Breast epithelium (tissue), 4 donors: ENCODE measurements at places on chromosomes 3 and 15. TPM values are rescaled to one million over a fixed set of nuclear protein-coding genes. Genes with fewer than 3 reads are reported as not detected.

DNA sequence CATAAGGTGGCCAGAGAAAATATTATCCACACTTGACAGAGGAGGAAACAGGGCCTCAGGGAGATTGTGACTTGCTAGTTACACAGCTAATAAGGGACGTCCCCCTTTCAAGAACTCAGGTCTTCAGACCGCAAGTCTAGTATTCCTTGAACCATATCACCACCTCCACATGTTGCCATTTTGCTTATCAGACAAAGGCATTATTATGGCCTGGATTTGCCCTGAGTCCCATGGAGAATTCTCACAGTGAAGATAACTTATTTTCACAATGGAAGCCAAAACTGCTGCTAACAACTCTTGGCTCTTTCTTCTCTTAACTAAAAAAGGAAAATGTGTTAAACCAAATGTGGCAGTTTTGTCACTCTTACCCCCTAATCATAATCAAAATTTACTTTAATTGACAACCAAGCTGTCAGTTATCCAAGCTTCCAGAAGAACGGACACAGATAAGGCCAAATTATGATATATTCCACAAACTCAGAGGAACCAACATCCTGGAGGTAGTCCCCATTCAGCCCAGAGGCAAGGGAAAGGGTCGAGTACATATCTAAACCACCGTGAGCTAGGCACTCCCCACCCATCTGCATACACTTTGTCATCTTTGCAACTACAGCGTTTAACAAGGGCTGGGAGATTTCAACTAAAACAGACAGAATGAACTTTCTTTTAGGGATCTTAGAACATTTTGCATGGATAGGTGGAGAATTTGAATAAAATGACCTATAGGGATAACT lies 63.6 kb upstream of the THBS1 start:
- no peak for DNase-seq

- no peak for DNase-seq
Measured at GRCh38 chr3:177743173-177743890, 546.0 kb upstream of the TBL1XR1 start.

PAQR5 gene
- 0.96 TPM for total RNA-seq

DNA sequence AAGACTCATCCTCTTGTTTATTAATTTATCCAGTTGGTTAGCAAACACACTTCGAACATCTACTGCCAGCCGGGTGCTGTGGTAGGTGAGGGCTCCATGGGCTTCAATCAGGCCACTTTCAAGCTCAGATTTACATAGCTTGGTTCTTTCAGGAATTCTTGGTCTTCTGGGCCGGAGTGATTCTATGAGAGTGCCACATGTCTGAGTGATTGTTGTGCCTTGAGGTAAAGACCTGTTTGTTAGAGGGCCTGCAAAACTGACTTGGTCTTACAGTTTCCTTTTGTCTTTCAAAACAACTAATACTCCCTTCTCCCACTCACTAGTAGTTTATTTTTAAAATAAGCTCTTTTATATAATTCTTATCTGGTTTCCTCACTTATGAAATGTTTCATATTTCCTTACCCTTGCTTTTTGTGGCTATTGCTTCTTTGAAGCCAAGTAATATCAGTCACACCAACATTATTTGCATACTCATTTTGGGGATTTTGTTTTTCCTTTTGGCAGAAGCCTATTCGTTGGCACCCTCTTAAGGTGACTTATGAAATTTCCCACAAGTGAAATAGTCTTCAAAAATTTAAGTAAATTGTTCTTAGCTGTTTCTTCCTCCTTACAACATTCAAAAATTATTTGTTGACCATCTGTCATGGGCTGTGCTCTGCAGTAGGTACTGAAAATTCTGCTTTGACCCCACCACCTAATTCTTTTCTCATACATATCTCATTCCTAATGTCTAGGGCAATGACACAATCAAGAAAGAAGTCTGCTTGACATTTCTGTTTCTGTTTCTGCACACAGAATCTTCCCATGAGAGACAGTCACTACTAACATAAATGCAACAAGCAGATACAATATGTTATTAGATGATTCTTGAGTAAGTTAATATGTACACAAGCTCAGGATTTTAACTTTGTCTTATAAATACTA lies 120.2 kb downstream of the LRRC28 start:
- no peak for DNase-seq

STAB1 gene
- 55.4 TPM for total RNA-seq

GABRR3 gene
- not detected for total RNA-seq

PPP1R14D gene
- total RNA-seq: 4.9 TPM

GPR171 gene
- total RNA-seq: 1.8 TPM

GRCh38 chr3:72888546-72889309 lies 882 bp downstream of the GXYLT2 start:
- no peak for DNase-seq

- DNase-seq: no peak
Measured at GRCh38 chr15:96087180-96087884, 243.2 kb upstream of the NR2F2 start.

TM4SF18 gene
- 43.8 TPM for total RNA-seq

SETD5 gene
- 118 TPM for total RNA-seq

PARP15 gene
- 2.9 TPM for total RNA-seq

DNA sequence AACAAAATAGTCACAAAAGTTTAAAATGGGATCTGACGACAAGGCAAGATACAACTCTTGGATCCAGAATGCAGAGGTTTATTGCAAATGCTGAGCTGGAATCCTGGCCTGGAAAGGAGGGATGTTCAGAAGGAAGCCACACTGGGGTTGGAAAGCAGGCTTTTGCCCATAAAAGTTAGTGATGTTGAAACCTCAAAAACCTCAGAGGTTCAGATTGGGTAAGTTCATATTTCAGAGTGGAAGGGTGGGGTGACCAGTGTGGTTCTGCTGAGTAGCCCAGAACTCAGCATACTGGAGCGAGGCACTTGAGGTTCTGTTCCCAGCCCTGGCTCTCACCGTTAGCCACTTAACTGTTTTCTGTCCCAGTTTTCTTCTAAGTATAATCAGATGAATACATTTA lies 114.0 kb upstream of the OSTN start:
- DNase-seq: no peak

DNA sequence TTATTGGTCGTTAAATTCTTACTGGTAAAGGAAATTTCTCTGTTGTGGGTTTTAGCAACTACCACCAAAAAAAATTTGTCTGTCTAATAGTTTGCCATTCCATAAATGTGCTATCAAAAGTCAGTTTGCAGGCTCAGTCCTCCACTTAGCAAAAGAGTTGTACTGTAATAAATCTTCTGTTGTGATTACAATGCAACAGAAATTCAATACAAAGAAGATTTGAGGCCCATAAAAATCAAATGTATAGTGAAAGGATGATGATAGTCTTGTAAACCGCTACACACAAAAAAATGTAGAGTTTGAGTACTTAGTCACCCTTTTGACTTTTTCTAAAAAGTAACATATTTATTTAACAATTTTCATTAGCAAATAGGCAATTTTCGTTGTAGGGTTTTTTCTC lies 251.7 kb downstream of the VGLL3 start:
- no peak for DNase-seq

GRCh38 chr15:69098771-69099170 lies 61.7 kb upstream of the GLCE start:
- no peak for DNase-seq

DNA sequence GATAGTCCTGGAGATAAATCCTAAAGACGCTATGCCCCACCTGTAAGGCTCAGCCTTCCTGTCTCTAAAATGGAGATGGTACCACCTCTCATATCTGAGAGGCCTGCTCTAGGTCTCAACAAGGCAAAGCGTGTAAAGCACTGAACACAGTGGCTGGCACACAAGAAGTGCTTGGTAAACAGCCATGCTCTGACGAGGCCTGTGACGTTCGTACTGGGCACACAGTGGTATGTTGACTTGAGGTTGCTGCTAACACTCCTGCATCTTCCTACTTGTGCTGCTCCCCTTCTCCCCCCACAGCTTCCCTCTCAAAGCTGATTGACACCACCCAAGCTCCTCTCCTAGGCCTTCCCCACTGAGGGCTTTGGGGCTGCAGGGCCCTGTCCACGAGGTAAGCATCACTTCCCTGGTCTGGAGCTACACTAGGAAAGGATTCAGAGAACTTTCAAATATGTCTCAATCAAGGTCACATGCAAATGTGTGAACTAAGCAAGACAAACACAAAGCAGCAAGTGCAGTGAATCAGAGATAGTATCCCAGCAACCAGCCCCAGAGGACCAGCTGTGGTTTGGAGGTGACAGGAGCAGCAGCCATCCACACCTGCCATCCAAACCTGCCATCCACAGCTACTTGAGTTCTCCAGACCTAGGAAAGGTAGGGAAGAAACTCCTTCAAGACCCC lies 177.5 kb downstream of the STT3B start:
- DNase-seq: no peak

- DNase-seq: no peak
Measured at GRCh38 chr3:174620138-174620537, 239.0 kb upstream of the NAALADL2 start.

- no peak for DNase-seq
Measured at GRCh38 chr3:56933803-56934202, 126.7 kb upstream of the SPATA12 start.

- no peak for DNase-seq
Measured at GRCh38 chr15:56205061-56205876, 38.4 kb downstream of the RFX7 start.

LDHAL6B gene
- not detected for total RNA-seq

GRCh38 chr15:65105038-65105437 lies 10.0 kb downstream of the UBAP1L start:
- DNase-seq: no peak

ADAMTS17 gene
- total RNA-seq: 5.9 TPM

TERC gene
- total RNA-seq: 125 TPM

DNA sequence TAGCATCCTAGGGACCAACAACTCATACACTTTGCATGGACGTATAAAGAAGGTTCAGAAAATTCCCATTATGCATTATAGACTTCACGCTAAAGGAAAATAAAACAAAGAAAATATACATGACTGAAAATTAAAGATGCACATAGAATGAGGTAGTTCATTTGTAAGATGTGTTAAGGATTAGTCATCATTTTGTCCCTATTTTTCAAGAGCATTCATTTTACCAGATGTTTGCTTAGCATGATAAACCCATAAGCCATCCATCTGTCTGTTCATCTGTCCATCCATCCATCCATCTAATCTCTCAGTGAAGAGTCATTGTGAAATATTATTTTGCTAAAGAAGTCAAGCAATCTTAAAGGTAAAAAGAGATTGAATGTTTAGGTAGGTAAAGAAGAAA lies 80.3 kb downstream of the TFG start:
- no peak for DNase-seq

DNA sequence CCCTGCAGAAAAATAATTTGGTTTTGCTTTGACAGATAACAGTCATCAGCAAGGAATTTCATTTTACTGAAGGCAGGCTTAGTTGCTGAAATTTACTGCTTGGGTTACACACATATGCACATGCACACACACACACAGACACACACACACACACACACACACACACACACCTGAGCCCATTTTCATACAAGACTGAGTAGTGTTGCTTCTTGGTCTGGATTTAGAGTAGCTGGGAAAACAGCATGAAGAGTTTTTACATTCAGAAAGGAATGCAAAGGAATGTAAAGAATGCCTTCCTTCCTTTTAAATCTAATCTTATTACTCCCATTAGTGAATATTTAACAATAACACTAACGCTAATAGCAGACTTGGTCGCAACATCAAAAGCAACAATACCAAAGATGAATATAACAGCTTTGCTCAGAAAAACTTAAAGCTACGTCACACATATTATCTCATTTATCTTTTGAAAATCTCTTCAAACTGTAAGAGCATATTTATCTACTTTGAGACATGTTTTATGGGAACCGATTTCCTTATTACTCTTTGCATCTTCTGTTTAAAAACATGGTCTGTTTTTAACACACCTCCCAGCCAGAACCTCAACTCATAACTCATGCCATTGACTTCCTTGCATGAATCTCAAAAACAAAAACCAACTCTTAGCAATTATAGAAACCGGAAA lies 32.5 kb downstream of the RFTN1 start:
- no peak for DNase-seq

DNA sequence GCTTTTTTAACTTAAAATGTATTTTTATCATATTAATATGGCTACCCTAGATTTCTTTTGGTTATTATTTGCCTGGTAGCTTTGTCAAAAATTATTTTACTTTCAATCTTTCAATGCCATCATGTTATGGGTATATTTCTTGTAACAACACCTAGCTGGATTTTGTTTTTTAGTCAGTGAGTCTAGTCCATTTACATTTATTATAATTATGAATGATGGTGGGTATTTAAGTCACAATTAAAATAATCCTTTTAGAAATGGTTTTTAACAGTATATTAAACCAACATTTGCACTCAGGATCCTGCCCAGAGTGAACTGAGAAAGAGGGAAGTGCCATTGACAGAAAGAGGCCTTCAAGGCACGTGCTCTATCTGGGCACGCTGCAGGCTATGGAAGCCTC lies 39.8 kb upstream of the NUDT16 start:
- no peak for DNase-seq

- no peak for DNase-seq
Measured at GRCh38 chr3:149186219-149186618, 35.4 kb downstream of the CP start.

- DNase-seq: no peak
Measured at GRCh38 chr15:85865070-85865684, 70.5 kb upstream of the KLHL25 start.

DNA sequence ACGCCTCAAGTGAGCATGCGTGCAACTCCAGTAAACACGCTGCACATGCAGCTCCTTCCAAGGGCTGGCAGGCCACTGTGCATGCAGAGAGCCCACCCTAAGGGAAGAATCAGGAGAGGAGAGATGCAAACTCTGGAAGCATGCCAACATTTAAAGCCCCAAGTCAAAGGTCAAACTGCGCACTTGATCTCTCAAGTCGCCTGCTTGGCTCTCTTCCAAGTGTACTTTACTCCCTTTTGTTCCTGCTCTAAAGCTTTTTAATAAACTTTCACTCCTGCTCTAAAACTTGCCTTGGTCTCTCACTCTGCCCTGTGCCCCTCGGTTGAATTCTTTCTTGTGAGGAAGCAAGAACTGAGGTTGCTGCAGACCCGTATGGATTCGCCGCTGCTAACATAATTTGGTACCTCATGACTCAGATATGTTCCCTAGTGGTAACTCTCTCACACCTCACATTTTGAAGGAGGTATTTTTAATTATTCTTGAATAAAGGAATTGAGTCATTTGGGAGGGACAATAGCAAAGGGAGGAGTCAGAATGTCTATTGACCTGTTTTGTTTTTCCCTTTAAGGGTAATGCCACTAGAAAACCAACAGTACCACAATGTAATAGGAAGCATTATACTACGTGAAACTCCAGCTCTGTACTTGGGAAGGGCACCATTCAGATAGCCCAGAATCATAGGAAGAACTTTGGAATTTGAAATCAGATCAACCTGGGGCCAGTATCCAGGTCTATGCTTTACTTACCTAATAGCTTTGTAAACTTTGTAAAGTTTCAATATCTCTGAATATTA lies 19.6 kb upstream of the DGKG start:
- DNase-seq: no peak

GRCh38 chr3:32018757-32019564 lies 37.4 kb downstream of the ZNF860 start:
- no peak for DNase-seq
